ENCODE measurements at places on chromosomes 6 and 20.
A peak's percentile ranks its signal among the peaks of the same experiment; 100 is the strongest.

GRCh38 chr20:61835301-61835700 lies 230.4 kb downstream of the TAF4 start:
- no peak for DNase-seq

DNA sequence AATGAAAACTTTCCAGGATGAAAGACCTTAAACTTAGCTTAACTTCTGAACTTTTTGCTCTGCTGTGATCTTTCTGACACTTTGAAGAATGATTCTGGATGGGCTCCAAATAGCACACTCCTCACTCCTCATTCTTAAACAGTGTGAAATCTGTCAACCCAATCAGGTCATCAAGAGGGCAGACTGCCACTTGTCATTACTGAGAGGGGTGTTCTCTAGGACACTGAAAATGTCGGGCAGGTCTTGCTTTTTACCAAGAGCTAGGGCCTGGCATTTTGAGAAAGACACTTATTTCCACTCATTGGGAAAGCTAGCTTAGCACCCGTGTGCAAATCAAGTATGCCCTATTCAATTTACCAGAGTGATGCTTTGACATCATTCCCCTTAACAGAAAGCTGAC lies 122.2 kb downstream of the MTFR2 start:
- DNase-seq: peak; percentile 39

DNA sequence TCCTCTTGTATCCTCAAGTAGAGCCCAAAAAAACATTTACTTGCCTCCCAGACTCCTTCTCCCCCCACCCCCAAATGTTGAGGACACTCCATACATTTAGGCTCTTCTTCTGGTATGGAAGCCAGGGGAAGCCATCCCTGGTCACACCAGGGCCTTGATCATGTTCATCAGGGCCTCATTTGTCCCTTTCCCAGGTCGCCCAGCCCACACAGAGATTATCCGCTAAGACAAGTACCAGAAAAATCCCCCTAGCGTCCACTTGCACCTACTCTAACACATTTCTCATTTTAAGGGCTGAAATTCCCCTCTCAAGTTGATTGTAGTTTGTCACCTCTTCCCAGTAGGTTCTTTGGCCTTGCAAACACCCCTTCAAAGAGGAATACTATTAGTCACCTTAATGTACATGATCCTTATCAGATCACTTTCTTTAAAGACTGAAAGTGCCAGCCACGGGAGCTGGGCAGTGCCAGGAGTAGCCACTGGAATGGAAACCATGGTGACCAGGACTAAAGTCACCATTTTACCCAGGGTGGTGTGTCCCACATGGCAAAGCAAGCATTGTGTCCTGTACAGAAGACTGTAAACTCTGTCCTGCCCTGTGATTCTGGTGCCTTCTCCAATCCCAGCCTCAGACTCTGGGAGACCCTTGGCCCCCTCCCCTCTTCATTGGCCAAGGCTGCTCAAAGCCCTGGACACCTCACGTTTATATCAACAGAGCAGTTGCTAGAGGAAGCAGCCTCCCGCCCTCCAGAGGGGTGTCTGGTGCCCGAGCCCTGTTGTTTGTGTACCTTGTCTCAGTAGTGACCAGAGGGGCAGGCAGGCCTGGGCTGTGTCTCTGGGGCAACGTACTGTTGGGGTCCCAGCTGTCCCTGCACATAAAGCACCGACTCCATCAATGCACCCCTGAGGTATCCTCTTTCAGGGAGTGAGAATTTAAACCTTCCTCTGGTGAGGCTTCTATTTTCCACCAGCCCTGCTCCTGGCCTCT lies 5.0 kb upstream of the APOBEC2 start:
- DNase-seq: no peak

DNA sequence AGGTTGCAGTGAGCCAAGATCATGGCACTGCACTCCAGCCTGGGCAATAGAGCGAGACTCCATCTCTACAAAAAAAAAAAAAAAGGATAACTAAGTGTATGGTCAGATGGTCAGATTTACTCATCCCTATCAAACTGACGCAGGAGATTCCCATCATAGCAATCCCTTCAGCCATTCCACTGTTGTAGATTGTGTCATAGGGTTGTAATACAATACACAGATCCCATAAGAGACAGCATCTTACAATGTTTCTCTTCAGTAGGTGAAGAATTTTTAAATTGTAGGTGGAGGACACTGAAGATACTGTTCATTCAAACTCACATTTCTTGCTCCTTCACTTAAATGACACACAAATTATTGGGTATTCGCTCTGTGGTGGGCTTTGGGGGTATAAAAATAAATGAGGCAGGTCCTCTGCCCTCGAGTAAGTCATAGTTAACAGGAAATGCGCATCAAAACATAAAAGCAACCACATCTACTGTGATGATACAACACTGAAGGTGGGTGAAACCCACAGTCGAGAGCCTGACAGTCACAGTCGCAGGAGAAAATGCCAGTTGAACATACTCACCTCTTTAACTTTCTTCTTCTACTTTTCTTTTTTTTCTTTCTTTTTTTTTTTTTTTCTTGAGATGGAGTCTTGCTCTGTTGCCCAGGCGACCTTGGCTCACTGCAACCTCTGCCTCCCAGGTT lies 205.5 kb downstream of the ZNF217 start:
- DNase-seq: no peak

GRCh38 chr6:16419636-16420336 lies 181.4 kb downstream of the GMPR start:
- no peak for DNase-seq

DNA sequence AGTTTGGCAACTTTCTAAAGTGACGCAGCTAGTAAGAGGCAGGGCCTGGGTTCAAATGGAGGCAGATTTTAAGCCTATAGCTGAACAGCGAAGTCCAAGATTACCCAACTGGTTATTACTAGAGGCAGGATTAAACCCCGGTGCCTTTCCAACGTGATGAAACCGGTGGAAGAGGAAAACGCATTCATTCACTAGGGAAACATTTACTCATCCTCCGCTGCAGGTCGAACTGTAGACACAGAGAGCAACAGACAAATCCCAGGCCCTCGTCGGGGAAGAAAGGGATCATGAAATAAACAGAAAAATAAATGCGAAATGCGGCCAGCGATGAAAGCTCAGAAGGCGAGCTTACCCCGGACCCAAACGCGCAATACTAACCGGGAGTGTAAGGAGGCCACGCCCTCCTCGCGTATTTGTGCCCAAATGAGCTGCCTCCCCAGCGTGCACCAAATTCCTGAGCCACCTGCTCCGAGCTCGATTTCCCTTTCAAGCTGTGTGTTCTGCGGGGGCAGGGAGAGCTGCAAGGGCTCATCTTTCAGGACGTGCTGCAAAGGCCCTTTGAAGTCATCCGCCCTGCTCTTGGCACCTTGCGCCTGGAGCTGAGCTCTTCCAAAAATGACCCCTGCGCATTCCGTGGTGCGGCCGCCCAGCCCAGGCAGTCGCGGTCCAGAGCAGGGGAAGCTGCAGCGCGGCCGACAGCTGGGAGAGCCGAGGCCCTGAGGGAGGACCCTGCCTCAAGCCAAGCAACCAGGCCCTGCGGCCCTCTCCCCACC lies 46.9 kb downstream of the PDYN start:
- DNase-seq: peak; percentile 38

DNA sequence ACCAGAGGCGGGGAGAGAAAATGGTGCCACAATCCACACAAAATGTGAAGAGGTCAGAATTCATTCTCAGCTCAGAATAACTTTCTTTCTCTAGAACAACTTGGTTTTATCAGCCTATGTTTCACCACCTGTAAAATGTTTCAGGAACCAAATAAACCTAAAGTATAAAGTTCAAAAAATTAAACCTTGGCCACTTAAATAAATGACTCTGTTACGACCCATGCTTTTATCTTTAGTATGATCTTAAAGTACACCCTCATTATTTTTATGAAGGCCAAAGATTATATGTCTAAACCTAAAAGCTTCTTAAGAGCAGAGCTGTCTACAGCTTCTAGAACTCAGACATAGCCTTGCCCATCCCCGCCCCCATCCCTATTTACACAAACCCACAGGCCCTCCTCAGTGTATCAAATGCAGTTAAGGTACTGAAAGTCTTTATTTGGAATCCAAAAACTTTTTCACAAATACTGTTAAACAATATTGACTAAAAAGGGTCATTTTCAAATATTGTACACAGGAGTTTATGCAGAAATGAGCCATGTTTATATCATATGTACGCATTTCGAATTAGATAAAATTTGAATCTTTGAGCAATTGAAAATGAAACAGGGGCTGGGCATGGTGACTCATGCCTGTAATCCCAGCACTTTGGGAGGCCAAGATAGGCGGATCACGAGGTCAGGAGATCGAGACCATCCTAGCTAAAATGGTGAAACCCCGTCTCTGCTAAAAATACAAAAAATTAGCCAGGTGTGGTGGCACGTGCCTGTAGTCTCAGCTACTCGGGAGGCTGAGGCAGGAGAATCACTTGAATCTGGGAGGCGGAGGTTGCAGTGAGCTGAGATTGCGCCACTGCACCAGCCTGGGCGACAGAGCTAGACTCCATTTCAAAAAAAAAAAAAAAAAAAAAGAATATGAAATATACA lies 5.7 kb upstream of the NHSL1 start:
- DNase-seq: no peak

DNA sequence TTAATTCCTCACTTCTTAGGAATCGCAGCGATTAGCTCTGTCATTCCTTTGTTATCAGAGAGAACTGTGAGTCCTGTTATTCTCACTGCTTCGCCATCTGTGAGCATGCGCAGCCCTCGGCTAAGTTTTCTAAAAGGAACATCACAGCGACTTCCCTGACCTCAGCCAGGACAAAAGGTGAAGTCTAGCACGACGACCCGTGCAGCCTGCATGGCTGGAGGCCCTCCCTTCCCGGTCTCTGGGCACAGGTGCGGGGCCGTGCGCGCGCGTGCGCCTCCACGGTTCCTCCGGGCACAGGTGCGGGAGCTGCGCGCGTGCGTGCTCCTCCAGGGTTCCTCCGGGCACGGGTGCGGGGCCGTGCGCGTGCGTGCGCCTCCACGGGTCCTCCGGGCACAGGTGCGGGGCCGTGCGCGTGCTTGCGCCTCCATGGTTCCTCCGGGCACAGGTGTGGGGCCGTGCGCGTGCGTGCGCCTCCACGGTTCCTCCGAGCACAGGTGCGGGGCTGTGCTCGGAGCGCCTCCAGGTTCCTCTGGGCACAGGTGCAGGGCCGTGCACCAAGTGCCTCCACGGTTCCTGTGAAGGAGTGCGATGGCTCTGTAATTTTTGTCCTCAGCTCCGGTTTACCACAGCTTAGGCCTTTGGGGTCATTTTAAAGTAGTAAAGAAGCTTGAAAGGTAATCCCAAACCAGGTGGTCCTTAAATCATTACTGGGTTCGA lies 212.3 kb downstream of the ERMARD start:
- no peak for DNase-seq

DNA sequence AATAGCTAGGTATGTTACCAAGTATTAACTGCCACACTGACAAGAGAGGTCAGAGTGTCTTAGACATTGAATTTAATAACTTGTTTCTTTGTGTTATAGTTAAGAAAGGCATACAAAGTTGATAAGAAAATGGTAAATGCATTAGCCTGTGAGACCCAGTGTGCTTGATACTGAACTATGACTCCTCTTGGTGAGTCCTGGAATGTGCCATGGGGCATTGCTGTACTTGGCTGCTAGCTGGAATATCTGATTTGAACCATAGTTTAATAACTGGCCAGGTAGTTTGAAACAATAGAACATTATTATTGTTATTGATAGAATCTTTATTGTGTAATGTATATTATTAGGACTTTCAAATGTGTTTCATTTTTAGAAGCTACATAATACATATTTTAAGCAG lies 70.0 kb downstream of the ZFAND3 start:
- DNase-seq: no peak

DNA sequence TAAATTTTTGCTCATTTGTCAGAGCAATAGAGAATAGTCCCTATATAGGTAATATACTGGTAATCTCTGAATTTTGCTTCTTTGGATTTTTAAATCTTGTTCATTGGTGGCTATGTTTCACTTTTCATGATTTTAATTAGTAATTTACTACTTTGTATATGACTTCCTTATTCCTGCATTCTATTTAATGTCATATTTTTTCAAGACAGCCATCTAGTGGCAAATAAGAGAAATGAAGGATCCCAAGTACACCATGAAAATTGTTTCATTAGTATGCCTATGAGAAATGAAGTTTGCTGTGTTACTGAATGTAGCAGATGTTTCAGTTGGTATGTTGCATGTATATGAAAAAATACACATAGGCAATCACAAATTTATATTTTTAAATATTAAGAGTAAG lies 82.4 kb downstream of the ZNF292 start:
- peak; percentile 8 for DNase-seq

DNA sequence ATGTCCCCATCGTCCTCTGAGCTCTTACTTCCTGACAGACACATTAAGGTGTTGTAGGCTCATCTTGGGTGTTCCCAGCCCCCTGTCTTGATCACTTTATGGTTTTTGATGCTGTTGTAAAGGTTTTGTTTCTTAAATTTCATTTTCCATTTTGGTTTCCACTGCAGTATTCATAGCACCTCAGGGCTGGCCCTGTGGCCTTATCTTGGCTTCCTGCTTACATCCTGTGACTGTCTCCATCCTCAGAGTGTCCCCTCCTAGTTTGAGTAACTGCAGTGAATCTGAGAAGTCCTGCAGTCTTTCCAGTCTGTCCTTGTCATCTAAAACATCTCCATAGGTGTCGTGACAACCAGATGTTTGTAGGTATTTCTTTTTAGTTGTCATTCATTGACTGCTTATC lies 50.9 kb downstream of the JARID2 start:
- no peak for DNase-seq

GRCh38 chr6:114334237-114334636 lies 8.6 kb downstream of the HS3ST5 start:
- DNase-seq: no peak

GRCh38 chr20:50903353-50904051 lies 27.7 kb downstream of the ADNP start:
- no peak for DNase-seq

DNA sequence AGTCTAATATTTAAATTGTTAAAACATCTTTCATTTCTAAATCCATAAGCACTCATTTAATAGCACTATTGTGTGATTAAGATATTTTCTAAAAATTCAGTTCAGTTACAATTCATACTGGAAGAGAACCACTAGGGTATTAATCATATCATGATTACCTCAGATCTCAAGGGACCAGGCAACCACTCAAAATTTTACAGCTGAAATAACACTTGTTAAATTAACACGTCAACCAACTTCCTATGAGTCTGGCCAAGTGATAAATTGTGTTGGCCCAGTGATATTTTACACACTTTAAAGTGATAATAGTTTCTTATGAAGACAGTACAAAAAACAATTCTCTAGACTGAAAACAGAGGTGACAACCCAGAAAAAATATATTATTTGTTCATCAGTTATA lies 869.0 kb upstream of the ADGRB3 start:
- no peak for DNase-seq
